ENCODE measurements at places on chromosomes 4 and X.

- no peak for DNase-seq
These were observed 181.6 kb upstream of the NOCT start for GRCh38 chr4:138833974-138834373.

DNA sequence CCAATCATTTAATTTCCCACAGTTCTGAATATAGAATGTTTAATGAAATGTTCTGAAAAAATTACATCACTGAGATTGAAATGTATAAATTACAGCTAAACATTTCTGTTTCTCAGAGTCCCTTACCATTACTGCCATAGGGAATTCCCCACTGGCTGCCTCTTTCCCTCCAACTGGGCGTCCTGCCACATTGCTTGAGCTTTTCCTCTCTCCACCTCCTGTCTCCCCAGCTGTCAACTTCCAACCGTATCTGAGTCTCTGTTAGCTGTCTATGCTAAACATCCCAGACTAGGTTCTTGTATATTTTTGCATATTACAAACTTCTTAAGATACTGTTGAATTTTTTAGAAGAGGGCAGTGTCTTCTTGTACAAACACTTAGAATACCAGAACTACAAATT, 407.3 kb upstream of the SLIT2 start:
- no peak for DNase-seq

GRCh38 chr4:40502934-40503333, 126.7 kb downstream of the RBM47 start:
- DNase-seq, result no peak

DNA sequence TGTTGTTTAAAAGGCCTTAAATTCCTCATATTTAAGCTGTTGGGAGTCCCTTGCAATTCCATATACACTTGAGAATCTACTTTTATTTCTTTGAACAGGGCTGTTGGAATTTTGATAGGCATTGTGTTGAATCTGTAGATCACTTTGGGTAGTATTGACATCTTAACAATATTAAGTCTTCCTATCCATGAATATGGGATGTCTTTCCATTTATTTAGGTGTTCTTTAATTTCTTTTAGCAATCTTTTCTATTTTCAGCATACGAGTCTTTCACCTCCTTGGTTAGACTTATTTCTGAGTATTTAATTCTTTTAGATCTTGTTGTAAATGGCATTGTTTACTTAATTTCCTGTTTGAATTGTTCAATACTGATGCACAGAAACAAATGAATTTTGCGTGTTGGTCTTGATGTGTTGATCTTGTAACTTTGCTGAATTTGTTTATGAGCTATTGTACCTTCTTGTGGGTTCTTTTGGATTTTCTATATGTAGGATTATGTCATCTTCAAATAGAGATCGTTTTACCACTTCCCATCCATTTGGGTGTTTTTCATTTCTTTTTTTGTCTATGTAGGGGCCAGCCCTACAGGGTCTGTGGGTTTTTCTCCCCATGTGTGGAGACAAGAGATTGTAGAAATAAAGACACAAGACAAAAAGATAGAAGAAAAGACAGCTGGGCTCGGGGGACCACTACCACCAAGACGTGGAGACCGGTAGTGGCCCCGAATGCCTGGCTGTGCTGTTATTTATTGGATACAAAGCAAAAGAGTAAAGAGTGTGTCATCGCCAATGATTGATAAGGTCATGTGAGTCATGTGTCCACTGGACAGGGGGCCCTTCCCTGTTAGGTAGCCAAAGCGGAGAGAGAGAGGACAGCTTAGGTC, 18.2 kb upstream of the CTBP1 start:
- no peak for DNase-seq

- DNase-seq, result no peak
These were observed 56.7 kb downstream of the FAM114A1 start for GRCh38 chr4:38924353-38924752.

DNA sequence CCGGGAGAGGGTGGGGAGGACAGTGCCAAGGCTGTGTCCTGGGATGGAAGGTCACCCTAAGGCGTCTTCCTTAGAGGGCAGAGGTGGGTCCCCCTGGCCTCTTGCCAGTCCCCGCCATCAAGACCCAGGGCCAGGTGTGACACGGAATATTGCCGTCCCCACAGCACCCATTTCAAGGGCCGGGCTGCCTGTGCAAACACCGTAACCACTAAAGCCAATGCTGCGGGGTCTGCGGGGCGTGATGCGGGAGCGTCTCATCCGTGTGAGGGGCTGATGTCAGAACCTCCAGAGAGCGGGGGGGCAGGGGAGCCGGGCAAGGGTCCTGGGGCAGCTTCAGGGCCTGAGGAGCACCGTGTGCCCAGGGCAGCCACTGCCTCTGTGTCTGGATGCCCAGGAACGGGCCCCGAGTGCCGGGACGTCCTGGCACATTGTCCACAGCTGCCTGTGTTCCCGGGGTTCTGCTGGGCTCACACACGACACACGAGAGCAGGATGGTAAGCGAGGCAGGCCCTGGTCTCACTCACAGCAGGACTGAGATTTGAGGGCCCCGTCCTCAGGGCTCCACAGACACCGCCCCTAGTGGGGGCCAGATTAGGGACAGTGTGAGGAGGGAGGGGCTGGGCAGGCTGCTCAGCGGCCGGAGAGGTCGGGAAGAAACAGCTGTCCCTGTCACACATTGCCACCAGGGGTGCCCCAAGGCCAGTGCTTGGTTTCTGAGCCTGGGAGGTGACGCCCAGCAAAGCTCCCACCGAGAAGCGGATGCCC, 29.2 kb downstream of the NKX1-1 start:
- no peak for DNase-seq

DNA sequence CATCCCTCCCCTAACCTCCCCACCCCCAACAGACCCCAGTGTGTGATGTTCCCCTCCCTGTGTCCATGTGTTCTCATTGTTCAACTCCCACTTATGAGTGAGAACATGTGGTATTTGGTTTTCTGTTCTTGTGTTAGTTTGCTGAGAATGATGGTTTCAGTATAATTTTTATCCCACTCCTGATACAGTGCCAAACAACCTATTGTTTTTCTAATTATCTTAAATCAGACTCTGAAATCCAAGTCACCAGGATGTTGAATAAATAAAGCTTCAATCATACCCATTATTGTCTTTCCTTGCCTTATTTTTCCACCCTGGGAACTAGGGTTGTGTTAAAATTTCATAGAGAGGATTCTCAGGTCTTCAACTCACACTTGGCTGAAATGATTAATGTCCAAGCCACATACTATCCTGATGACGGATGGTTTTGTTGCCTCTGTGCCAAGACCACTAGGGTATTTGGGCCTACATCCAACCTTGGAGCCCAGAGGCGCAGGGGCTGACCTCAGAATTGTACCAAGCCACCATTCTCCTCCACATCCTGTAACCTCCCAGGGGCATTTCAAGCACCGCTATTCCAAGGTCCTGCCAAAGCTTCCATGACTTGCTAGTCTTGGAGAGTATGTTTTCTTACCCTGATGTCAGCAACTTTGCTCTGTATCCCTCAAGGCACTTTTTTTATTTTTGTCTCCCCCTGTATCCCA, 332.4 kb downstream of the ARHGAP24 start:
- no peak for DNase-seq

DNA sequence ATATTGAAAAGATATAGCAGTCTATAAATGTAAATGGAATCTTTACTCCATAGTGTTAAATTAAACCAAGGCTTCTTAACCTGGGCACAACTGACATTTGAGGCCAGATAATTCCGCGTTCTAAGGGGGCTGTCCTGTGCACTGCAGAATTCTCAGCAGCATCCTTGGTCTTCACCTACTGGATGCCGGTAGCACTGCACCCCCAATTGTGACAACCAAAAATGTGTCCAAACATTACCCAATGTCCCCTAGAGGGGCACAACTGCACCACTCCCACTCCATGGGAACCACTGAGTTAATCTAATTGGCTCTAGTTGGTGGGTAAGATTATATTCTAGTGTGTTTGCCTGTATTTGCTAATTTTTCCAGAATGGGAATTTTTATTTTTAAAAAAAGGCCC, 16.6 kb downstream of the AP1S2 start:
- DNase-seq, result no peak

- DNase-seq, result no peak
These were observed 118.8 kb upstream of the AFF2 start for GRCh38 chrX:148381603-148382002.

DNA sequence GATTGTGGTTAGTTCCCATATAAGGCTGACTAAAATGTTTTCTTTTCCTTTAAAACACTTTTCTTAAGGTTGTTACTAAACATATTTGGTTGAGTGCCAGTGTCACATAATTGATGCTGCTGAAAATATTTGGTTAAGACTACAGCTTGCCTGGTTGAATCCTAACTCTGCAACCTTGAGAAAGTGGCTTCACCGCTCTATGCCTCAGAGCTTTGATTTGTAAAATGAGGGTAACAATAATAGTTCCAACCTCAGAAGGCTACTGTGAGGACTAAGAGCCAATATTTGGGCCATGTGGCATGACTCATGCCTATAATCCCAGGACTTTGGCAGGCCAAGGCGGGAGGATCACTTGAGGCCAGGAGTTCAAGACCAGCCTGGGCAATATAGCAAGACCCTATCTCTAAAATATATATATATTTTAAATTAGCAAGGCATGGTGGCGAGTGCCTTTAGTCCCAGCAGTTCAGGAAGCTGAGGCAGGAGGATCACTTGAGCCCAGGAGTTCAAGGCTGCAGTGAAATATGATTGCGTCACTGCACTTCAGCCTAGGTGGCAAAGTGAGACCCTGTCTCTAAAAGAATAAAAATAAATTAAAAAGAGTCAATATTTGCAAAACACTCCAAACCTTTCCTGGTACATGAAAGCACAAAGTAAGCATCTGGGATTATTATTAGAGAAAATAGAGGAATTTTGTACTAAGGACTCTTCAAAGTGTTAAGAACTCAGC, 7.1 kb upstream of the NEIL3 start:
- DNase-seq, result no peak

DNA sequence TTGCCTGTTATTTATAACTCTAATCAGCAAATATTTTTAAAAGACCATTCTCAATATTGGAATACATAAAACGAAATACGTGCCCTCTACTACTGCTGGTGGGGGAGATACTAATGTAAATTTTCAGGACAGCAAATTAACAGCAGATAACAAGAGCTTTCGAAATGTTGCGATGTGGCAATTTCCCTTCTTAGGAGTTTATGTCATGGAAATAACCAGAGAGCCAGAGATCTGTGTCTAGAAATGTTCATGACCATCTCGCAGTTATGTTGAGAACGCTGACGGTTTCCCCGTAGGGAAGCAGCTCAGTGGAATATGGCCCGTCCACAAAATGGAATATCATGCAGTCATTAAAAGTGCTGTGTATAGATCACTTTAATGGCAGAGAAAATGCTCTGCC, 238.4 kb upstream of the PSAPL1 start:
- no peak for DNase-seq

GRCh38 chr4:172865531-172866127, 303.0 kb upstream of the GALNT7 start:
- no peak for DNase-seq

DNA sequence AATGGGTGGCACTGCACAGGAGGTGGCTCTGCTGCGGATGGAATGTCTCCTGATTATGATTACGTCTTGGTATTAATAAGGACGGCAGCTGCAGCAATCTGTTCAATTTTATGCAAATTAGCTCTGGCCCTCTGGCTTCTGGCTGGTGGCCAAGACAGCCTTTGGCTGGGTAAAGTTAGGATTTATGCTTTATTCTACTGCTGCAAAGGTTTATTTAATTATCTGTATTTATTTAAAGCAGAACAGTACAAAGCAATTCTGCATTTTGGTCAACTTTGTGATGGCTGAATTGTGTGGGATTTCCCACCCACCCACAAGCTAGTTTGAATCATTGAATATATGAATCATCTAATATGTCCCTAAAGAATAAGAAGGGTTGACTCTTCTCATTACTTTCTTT, 745.6 kb upstream of the FAM241A start:
- DNase-seq, result no peak

DNA sequence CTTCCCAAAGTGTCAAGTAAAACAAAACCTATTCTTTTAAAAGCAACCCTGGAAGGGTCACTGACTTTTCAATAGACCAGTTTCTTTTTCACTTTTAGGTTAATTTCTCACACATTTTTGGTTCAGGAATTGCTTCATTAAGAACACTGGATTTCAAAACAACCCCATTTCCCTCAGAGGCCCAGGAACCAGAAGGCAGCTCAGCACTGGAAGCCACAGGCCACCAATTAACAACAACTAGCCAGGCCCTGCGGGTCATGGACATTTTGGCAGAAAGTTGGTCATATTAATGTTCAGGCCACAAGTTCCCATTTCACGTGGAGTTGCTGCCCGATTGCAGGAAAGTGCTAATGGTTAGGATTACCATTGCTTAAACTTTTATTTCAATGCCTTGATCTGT, 39.8 kb downstream of the HAND2 start:
- DNase-seq, result no peak

- peak; percentile 19 for DNase-seq
These were observed 98.1 kb downstream of the MMRN1 start for GRCh38 chr4:89992744-89993143.

DNA sequence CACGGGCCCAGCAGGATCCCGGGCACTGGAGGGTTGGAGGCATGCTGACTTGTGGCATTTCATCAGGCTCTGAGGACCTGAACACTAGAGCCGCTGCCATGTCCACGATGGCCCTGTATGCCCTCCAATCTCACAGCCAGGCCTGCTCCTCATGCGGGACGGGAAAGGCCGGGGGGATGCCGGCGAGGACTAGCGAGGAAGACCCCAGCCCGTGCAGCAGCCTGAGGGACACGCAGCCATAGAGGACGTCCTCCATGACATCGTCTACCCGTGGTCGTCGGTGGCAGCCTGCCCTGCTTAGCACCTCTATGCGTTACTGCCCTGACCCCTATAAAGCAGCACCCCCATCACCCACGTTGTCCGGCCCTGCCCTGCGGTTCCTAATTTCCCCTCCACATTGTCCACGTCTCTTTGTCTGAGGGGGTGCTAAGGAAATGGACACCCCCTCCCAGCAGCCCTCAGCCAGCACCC, 32.6 kb downstream of the HMX1 start:
- no peak for DNase-seq

- DNase-seq, result no peak
These were observed 61.5 kb upstream of the RAPGEF2 start for GRCh38 chr4:159041054-159042034.

DNA sequence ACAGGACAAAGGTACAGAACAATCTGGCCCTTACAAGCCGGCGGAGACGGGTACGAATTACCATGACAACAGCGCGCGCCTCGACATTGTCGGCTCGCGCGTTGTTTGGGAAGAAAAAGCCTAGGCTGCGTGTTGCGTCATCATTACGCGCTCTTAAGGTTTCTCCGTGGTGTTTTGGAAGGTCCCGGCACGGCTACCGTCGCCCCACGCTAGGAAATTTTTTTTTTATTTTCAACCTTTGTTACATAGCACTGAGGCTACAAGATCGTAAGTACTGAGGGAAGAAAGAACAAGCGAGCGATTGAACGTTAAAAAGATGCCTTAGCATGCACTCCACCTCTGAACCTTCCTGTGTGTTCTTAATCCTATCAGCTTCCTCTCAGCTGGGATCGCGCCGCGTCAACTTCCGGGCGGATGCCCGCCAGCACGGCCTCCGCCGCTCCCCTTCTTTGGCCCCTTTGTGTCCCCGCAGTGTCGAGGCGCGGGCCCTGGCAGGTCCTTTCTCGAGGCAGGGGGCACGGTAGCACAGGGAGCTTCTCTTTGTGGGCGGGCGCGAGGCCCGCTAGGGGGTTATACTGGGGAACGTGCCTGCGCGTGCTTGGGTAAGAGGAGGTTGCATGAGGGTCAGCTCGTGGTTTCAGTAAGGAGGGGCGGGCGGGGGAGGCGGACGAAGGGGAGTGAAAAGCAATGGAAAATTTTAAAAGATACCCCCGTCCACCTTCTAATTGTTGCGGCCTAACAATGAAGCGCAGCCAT, at the start of gene SMARCAD1:
TSS of gene SMARCAD1 (plus strand) at position 397 of the 756 bp plus-strand sequence. CDS start 530 bp downstream, outside the sequence.
- peak; percentile 85 for DNase-seq

All from DMS79 treated with DMSO at 0.1 percent for 48 hours (cell line).